Stimulated activated CD8-positive, alpha-beta memory T cell treated with anti-CD3 and anti-CD28 coated beads, Interleukin-4, amount 100 ng/mL, for 1 hour (primary cell): ENCODE measurements at places on chromosomes 7 and 10.

DNA sequence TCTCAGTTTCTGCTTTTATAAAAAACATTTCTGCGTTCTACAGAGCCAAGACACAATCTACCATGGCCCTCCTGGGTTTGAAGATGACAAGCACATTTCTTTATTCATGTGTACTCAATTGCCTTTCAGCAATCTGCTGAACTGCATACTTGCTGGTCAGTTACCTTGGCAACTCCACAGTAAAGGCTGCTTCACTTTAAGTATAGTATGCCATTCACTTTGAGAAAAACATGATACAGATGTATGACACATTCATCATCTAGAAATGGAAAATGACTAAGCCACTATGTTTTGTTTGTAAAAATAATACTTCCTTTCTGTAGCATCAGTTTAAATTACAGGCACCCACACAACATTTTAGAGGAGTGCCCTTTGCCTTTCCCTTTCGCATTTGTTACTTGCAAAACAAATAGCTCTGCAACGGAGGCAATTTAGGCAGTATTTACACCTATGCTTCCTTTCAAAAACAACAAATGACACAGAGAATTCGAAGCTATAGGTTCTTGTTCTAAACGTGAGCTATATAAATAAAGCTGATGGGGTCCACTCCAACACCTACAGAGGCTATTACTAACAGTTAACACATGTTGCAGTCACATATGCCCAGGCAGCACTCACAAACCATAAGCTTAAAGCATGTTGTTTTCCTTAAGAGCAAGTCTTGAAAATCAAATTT, 23.5 kb downstream of the SGCE start:
- DNase-seq, result no peak

GRCh38 chr7:20945451-20945850, 158.8 kb upstream of the SP8 start:
- DNase-seq, result no peak

GRCh38 chr10:84270708-84271107, 25.9 kb downstream of the RGR start:
- DNase-seq, result no peak

GRCh38 chr10:11353006-11353896, 258.2 kb downstream of the USP6NL start:
- no peak for DNase-seq

DNA sequence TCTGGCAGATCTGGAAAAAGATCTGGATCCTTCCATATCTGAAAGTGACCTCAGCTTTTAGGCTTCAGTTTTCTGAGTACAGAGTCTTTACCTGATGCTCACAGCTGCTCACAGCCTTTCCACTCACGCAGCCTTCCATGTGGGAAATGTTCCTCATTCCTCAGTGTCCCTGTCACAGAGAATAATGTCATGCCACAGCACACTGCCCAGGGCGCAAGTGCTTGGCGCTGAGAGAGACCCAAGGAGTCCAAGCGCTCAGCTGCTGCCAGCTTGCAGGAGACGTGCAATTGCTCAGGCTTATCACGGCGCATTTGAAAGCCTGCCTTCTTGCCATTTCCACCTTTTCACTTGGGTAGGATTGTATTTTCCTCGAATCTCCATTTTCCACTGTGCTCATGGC, 271.9 kb upstream of the MKI67 start:
- no peak for DNase-seq

DNA sequence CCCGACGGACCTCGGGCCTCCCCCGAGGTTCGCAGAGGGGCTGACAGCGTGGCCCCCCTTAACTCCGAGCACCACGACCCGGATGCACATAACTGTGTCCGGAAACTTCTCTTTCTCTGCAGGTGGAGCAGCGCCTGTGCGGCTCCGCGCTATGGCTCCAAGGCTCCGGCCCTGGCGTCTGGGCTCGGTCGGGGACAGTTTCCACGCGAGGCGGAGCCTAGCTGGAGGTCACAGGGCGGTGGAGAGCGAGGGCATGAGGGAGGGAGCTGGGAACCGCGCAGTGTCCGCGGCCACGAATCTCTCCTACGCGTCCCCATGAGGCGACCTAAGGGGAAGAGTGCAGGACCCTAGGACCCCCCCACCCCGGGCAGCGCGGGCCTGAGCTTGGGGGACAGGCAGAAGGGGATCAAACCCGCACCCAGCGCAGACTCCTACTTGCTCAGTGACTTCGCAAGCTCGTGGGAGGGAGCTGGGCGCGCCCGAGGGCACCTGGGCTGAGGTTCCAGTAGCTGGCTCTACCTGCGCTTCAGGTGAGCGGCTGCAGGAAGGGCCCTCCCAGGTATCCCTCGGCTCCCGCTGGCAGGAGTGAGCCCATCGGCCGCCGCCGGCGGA, 8.6 kb upstream of the MNX1 start:
- DNase-seq, result no peak

GRCh38 chr7:50212666-50213621, 91.6 kb upstream of the IKZF1 start:
- no peak for DNase-seq

DNA sequence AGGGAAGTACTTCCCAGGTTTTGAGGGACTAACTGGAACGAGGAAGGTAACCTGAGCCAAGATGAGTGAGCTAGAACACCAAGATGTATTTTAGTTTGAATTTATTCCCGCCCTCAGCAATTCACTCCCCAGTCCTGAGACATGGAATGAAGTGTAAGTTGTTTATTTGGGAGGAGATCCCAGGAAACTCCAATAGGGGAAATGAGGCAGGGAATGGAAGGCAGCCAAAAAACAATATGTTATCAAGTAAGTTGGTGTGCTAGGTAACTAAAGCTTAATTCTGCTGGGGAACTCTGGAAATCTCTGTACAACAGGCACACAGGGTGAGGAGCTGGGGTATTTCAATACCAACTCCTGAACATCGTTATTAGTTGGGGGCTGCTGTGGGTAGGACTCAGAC, 189.7 kb upstream of the HDAC9 start:
- no peak for DNase-seq

- no peak for DNase-seq
Observed at GRCh38 chr10:110172155-110172554, 35.2 kb upstream of the MXI1 start.
